ENCODE measurements at places on chromosomes 6 and 20. TPM values are rescaled to one million over a fixed set of nuclear protein-coding genes. Genes with fewer than 3 reads are reported as not detected.

Gene PSORS1C1
- 0.02 TPM for total RNA-seq

Gene OR2B6
- not detected for total RNA-seq

Gene AK9
- 4.8 TPM for total RNA-seq

Gene CST7
- not detected for total RNA-seq

Gene MYLIP
- 4.0 TPM for total RNA-seq

Gene PLN
- not detected for total RNA-seq

Gene KIFC1
- 47.6 TPM for total RNA-seq

Gene KHDC1L
- not detected for total RNA-seq

Gene MAD2L1BP
- total RNA-seq, result 54.2 TPM

Gene ADGRF1
- total RNA-seq, result not detected

Gene OGFR
- total RNA-seq, result 68.3 TPM

Gene SPTLC3
- total RNA-seq, result 95.6 TPM

Gene STK35
- total RNA-seq, result 34.9 TPM

Gene TMC2
- not detected for total RNA-seq

Gene MYO6
- total RNA-seq, result 5.4 TPM

Gene HSPA1L
- 0.55 TPM for total RNA-seq

Gene C2
- total RNA-seq, result 165 TPM

Gene CLPSL1
- not detected for total RNA-seq

Gene NR2E1
- total RNA-seq, result not detected

Gene PSORS1C2
- total RNA-seq, result not detected

Gene C6orf141
- not detected for total RNA-seq

Gene TAGAP
- total RNA-seq, result not detected

Gene BANF2
- 0.35 TPM for total RNA-seq

Gene TSHZ2
- not detected for total RNA-seq

Gene NOTCH4
- 0.66 TPM for total RNA-seq

Gene CEP162
- total RNA-seq, result 7.9 TPM

Gene ADGB
- total RNA-seq, result not detected

Gene VGLL2
- total RNA-seq, result not detected

Gene TFAP2D
- not detected for total RNA-seq

Gene BNIP5
- total RNA-seq, result not detected

Gene FABP7
- total RNA-seq, result not detected

Gene FAM83D
- 64.0 TPM for total RNA-seq

Gene SLC22A16
- total RNA-seq, result not detected

Gene DEFB125
- not detected for total RNA-seq

Gene CASS4
- total RNA-seq, result 0.49 TPM

Gene PNPLA1
- total RNA-seq, result not detected

Gene THBD
- not detected for total RNA-seq

Gene SLC22A1
- 0.80 TPM for total RNA-seq

Gene EZR
- total RNA-seq, result 60.3 TPM

All from HepG2 (cell line).